ENCODE measurements at places on chromosomes 1 and 21. TPM values are rescaled to one million over a fixed set of nuclear protein-coding genes. Genes with fewer than 3 reads are reported as not detected.

TMEM54 gene
- 55.1 TPM for total RNA-seq

HCN3 gene
- 0.53 TPM for total RNA-seq

CFHR3 gene
- total RNA-seq: not detected

GPR25 gene
- not detected for total RNA-seq

PLA2G2F gene
- total RNA-seq: not detected

SGIP1 gene
- 14.9 TPM for total RNA-seq

CYP4B1 gene
- total RNA-seq: not detected

LYPD8 gene
- 0.35 TPM for total RNA-seq

ALG14 gene
- total RNA-seq: 1.7 TPM

LEMD1 gene
- not detected for total RNA-seq

PALMD gene
- 26.1 TPM for total RNA-seq

LAMB3 gene
- 5.6 TPM for total RNA-seq

KRTAP7-1 gene
- total RNA-seq: not detected

ETV3L gene
- not detected for total RNA-seq

PRR9 gene
- total RNA-seq: not detected

RGS18 gene
- not detected for total RNA-seq

CRTC2 gene
- 2.1 TPM for total RNA-seq

S100A7A gene
- not detected for total RNA-seq

PROX1 gene
- total RNA-seq: under 0.01 TPM

OPRD1 gene
- under 0.01 TPM for total RNA-seq

SLC35F3 gene
- not detected for total RNA-seq

CPT2 gene
- total RNA-seq: 6.0 TPM

TMEM61 gene
- total RNA-seq: not detected

TDRD10 gene
- not detected for total RNA-seq

TEKT2 gene
- total RNA-seq: 0.38 TPM

FAAP20 gene
- 5.4 TPM for total RNA-seq

KCNH1 gene
- total RNA-seq: 0.12 TPM

DIRAS3 gene
- 3.8 TPM for total RNA-seq

CD1D gene
- total RNA-seq: 0.23 TPM

ANXA9 gene
- 0.08 TPM for total RNA-seq

GPR37L1 gene
- under 0.01 TPM for total RNA-seq

TTC39A gene
- total RNA-seq: 0.35 TPM

ITLN2 gene
- total RNA-seq: 1.5 TPM

LAPTM5 gene
- not detected for total RNA-seq

OR2G3 gene
- not detected for total RNA-seq

ADGRL4 gene
- total RNA-seq: 13.1 TPM

ZNF648 gene
- not detected for total RNA-seq

CFAP410 gene
- total RNA-seq: 14.4 TPM

WASF2 gene
- 9.5 TPM for total RNA-seq

C1orf53 gene
- 3.6 TPM for total RNA-seq

PLA2G2E gene
- not detected for total RNA-seq

UQCRHL gene
- 18.3 TPM for total RNA-seq

TAS1R3 gene
- total RNA-seq: 0.15 TPM

IVL gene
- not detected for total RNA-seq

CDC73 gene
- 24.0 TPM for total RNA-seq

ERVH48-1 gene
- not detected for total RNA-seq

OLFML2B gene
- 16.8 TPM for total RNA-seq

PDZK1IP1 gene
- not detected for total RNA-seq

FAM72B gene
- 0.90 TPM for total RNA-seq

OR6N1 gene
- total RNA-seq: not detected

PIGM gene
- 1.6 TPM for total RNA-seq

RPTN gene
- total RNA-seq: not detected

EDARADD gene
- total RNA-seq: not detected

YTHDF2 gene
- total RNA-seq: 37.4 TPM

FMO5 gene
- 1.2 TPM for total RNA-seq

Measured in smooth muscle cell of the coronary artery (primary cell).